ENCODE measurements at places on chromosomes 1 and 21. TPM values are rescaled to one million over a fixed set of nuclear protein-coding genes. Genes with fewer than 3 reads are reported as not detected.

DNA sequence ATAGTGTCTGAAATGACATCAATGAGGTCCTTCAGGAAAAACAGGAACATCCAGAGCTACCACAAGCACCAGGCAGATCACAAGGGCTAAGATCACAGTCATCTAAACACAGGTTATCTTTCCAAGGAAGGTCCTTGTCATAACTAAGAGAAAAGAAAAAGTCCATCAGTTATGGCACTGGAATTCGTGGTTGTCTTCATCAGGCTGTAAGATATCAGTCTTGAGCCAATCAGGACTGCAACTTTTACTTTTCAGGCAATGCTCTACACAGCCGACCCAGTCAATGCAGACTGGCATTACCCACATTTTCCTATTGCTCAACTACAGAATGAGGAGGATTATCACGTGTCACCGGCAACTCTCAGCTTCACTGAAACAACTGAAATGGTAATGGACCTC is 26.4 kb downstream of the SORT1 start:
- no peak for DNase-seq

GRCh38 chr1:19704247-19705113 is 39.8 kb downstream of the HTR6 start:
- DNase-seq, result peak; percentile 10

Gene C1orf53
- total RNA-seq, result not detected

- DNase-seq, result no peak
These were observed 65.4 kb downstream of the MACF1 start for GRCh38 chr1:39269791-39270342.

- DNase-seq, result no peak
These were observed 251.1 kb upstream of the ADGRL2 start for GRCh38 chr1:81549588-81550127.

DNA sequence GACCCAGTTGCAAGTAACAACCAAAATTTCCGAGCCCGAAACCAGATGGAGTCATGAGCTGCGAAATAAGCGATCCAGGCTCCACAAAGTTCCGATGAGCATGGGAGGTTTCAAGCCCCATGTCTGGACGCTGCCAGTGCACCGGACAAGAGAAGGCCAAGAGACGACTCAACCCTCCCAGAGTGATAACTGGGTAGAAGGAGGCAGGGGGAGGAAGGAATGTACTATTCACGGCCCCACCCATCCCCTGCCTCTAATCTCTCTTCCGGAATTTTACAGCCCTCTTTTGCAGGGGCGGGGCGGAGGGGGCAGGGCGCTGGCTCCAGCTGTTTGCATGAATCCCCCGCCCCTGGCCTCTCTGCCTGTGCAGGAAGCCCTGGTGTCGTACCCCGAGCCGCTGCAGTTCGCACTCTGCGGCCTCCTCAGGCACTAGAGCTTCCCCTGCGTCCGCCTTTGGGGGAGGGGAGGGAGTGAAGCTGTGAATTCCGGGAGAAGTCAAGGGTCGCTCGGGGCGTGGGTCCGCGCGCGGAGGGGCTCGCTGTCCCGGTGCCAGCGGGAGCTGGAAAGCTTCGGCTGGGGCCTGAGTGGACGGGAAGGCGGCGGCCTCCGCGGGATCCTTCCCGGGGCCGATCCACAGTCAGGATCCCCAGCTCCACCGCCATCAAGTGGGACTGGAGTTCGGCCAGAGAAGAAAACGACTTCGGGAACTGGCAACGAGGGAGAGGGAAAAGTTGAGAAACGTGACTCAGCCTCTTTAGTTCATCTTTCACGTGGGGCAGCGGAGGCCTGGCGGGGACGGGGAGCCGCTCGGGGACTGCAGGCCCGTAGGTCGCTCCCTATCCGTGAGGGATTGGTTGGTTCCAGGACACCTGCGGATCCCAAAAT is 6.3 kb upstream of the PTP4A2 start:
- peak; percentile 60 for DNase-seq

Gene INKA2
- 3.8 TPM for total RNA-seq

Gene BGLAP
- total RNA-seq, result not detected

- no peak for DNase-seq
These were observed 205.2 kb downstream of the ASTN1 start for GRCh38 chr1:176959191-176959820.

Gene FMO5
- 1.9 TPM for total RNA-seq

Gene DMBX1
- not detected for total RNA-seq

All from thoracic aorta (tissue), 2 donors.